RWPE2 (cell line): ENCODE measurements at places on chromosomes 16 and 17.

GRCh38 chr16:52547004-52547833 lies at the start of gene TOX3:
TSS of gene TOX3 (minus strand) at chr16:52547143. CDS start at chr16:52546723, 420 bp downstream.
- no peak for DNase-seq

DNA sequence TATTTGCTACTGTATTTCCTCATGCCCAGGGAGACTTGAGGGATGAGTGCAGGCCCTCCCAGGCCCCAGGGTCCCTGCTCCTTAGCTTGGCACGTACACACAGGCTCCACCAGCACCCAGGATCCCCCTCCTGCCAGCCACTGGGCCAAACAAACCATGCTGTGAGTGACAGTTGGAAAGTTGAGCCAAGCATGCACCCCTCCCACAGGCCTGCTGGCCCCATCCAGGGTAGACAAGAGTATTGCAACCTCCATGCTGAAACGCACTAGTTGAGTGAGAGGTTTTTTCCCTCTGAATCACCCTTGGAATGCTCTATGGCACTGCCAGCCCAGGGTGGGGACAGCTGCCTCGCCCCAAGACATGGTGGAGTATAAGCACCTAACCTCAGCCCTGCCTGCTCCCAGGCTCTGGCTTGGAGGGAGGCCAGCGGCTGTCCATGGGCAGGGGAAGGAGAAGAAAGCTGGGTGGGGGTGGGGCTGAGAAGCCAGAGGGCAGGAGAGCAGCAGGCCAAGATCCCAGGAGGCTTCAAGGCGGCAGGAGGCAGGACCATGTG lies 49.6 kb downstream of the PITPNM3 start:
- DNase-seq = peak; percentile 91

DNA sequence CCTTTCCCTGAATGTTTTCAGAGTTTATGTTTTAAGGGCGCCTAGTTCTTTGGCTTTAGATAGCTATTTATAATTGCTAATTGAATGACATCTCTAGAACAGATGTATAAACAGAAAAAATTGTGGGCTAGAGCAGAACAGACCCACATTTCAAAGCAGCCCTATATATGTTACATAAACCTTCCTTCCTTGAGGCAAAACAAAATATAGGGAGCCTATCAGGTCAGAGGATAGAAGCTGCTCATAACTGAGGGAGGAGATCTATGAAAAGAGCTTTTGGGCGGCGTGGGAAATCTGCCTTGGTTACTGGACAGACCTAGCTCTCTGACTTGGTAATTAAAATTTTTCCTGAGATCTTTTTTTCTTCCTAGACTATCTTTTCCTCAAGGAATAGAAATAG lies 68.4 kb downstream of the SPAG9 start:
- DNase-seq = no peak

GRCh38 chr17:10628756-10629155 lies 28.4 kb downstream of the MYH3 start:
- no peak for DNase-seq

- no peak for DNase-seq
Observed at GRCh38 chr17:8696906-8697305, 47.7 kb downstream of the CCDC42 start.

DNA sequence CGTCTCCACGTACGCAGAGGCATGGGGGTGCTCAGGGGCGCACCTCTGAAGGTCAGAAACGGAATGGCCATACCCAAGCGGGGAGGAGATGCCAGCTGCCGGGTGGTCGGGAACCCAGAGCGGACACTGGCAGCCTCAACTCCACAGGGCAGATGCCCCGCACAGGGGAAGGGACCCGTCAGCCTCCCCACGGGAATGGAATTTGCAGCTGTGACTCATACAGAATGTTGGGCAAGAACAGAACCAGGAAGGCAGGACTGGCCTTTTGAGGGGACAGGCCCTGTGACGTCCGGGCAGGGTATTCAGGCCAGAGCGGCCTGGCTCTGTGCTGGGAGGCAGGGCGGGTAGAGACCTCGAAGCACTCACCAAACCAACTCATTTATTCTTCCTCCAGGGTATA lies 7.5 kb downstream of the TK1 start:
- no peak for DNase-seq

- no peak for DNase-seq
Observed at GRCh38 chr17:39926588-39927100, 757 bp downstream of the ORMDL3 start.

DNA sequence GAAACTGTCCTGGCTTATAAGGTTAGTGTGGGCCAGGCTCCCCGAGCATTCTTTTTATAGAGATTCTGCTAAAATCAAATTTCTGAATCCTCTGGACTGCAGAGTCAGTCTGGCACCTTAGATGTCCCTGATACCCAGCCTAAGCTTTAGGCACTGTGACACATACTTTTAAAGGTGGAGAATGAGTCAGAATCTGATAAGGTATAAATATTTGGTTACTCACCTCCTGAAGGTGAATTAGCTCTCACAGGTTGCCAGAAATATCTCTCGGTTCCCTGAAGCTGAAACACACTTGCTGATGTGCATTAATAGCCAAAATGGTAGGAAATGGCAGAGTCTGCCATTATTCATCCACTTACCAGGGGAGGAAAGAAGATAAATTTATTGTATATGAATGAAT lies 446.9 kb downstream of the UTP18 start:
- DNase-seq = no peak

- DNase-seq = no peak
Observed at GRCh38 chr16:48833461-48833860, 223.5 kb upstream of the N4BP1 start.

DNA sequence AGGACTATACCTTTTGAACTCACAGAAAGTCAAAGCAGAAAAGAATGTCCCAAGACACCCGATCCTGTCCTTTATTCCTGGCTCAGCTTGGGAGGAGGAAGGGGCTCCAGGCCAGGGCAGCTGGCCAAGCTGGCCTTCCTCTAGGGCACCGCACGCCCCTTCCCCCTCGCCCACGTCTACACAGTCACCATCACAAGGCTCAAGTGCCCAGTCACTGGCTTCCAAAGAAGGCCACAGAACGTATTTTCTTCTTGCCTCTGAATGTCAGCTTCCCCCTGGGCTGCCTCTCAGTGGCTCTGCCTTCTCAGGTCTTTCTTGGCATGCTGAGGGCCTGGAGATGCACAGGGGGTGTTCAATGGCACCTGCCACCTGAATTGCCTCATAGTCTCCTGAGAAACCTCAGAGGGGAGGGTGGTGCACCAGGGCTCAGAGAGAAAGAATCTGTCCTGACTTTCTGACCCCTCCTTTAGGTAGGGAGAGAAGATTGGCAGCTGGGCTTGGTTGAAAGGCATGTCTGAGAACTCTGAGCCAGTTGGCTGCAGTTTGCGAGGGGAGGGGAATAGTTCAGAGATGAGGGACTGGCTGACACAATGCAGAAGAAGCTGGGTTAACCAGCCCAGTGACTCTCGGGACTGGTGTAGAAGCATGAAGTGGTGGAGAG lies 2.1 kb downstream of the DHRS11 start:
- no peak for DNase-seq

DNA sequence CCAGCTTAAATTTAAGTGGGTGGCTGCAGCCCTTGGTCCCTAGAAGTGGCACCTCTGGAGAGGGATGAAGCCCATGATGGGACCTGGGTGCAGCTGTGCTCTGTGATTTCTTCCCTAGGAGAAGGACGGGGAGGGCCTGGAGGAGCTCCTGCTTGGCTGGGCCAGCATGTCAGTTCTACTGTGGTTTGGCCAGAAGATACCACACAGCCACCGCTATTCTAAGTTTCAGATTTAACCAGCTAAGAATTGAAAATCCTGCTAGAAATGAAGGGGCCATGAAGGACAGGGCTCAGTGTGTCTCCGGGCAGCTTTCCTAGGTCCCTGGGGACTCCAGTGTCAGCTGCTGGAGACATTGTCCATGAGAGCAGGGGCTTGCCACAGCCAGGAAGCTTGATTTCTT lies 9.7 kb downstream of the RAP1GAP2 start:
- DNase-seq = no peak

DNA sequence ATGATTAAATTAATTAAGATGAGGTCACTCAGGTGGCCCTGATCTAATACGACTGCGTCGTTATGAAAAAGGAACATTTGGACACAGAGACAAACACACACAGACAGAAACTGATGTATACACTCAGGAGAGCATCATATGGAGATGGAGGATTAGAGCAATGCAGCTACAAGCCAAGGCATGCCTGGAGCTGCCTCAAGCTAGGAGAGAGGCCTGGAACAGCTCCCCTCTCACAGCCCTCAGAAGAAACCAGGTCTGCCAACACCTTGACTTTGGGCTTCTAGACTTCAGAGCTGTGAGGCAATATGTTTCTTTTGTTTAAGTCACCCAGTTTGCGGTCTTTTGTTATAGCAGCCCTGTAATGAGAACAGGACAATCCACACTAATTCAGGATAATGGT lies 318.9 kb downstream of the HS3ST3B1 start:
- no peak for DNase-seq

DNA sequence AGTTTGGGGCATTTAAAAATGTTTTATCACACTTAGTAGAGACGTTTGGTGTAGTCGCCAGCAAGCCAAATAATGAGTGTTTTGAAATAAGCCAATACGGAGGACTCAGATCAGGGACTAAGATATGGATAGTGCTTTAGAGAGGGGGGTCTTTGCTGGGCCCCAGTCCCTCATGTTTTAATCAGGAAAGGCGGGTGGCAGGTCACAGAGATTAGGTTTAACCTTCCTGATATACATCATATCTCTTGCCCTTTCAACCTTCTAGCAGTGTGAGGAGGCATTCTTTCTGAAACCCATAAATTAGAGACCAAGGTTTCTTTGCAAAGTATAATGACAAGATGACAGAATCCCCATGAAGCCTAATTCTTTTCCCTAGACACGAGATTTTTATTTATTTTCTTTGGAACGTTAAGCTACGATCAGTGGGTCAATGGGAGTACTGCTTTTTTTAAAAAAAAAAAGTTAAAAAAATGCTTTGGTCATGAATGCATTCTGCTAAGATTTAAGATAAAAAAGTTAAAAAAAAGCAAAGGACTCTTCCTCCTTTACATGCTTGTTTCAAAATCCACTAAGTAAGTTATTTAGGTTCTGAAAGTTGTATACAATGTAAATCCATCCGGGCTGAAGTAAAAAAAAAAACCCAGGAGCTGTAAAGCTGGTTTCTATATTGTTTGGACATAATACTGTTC lies 572.1 kb upstream of the SALL1 start:
- no peak for DNase-seq

GRCh38 chr17:27218041-27218440 lies 75.9 kb upstream of the WSB1 start:
- DNase-seq = no peak

- DNase-seq = no peak
Observed at GRCh38 chr17:8693328-8693727, 51.3 kb downstream of the CCDC42 start.

DNA sequence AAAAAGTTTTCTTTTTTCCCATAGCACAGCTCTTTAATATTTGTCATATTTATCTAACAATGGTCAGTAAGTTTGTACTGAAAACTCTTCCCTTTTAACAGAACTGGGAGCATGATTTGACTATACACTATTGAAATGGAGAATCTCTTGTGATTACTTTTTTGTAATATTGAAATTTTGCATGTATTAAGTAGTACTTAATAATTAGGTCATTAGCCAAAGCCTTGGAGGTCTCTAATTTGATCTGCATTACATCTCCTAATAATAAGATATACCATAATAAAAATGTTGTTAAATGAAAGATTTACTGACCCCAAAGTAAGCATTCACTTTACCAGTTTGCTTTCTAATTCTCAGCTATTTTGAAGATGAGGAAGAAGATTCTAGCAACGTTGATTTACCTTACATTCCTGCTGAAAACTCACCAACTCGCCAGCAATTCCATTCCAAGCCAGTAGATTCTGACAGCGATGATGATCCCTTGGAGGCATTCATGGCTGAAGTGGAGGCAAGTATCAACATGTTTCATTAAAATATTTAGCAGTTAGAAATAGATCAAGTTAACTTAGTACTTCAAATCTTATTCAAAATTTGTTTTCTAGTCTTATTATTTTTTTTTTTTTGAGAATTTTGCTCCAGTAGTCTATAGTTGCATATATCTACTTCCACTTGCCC lies 18.2 kb downstream of the DDX42 start:
- no peak for DNase-seq

DNA sequence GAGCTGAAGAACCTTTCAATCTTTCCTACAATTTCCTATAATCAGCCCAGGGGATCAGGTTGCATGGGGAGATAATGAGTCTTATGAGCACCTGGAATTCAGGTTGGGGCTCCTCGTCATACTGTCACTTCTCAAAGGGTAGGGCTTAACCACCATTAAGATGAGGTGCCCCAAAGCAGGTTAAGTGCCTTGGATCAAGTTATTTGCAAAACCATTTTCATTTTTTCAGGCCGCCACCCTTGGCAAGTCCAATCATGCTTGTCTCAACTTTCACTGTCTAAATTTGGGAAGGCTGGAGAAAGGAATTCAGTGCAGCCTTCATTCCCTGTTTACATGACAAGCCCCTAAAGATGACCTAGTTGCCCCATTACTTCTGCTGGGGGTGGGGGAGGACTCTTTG lies 44.9 kb upstream of the TANGO6 start:
- DNase-seq = no peak

DNA sequence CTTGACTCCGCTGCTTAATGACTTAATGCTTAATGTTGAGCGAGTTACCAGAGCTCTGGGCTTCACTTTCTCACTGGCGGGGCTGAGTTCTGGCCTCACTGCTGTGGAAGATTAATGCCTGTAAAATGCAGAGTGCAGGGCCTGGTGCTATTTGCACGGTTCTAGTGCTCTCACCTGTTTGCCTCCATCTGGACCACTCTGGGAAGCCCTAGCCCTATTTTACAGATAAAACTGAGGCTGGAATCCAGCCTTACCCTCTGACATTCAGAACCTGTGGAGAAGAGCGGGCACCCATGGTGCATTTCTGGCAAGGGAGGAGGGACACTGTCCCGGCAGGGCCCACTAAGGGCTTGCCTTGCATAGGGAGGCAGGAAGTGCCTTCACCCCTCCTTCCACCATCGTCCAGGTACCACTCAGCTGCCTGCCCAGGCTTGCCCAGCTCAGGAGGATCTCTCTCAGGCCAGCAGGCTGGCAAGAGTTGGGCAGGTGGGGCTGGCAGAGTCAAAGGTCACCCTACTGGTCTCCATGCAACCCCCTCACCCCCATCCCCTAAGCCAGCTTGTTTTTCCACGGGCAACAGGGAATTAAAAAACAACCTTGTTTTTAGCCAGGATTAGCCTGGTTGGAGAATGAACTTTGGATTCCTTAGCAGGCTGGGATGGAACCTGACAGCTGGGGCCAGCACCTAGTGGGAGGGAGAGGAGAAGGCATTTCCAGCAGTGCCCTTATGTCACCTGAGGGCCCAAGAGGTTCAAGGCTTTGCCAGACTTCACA lies 4.1 kb upstream of the UBALD1 start:
- no peak for DNase-seq

DNA sequence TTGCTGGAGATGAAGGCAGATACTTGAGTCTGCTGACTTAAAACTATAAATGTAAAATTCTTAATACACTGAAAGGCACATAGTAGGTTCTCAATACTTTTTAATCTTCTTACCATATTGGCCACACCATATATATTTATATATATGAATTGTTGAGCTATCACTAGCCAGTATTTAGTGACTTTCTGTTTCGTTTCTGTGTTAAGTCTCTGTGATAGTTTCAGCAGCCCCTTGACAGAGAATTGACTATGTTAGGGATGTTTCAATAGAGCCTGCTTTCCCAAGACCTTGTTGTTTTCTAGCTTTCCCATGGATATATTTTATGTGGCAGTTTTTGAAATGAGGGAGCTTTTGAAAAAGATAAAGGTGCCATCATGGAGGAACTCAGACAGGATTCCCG lies 206.5 kb upstream of the GOT2 start:
- DNase-seq = no peak
